ENCODE measurements at places on chromosomes 13 and 19.

- DNase-seq: no peak
These were observed 1.2 kb upstream of the CEACAM4 start for GRCh38 chr19:41627966-41628675.

GRCh38 chr19:7928334-7928706 is 2.4 kb upstream of the CTXN1 start:
- no peak for DNase-seq

DNA sequence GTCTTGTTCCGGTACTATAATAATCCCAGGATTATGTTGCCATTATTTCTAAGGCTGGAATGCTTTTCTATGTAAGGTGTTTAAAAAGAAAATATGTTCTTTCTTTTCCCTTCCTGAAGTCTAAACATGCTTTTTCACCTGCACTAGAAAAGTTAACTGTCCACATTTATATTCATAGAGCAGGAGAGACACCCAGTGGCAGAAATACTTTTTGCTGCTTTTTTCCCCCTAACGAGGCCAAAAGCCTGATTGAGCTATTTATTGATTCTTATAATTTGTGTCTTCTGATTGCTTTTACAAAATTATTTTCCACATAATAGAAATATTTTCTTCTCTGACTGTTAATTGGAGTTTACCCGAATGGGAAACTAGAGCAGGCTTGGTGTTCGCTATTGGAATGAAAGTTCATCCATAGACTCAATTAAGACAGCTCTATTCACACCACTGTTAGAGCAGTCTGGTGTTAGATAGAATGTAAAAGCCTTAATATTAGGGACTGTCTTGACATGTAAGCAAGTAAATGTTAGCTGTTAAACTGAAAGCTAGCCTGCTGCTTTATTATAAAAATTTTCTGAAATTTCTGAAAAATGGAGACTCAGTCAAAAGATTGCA is 15.8 kb downstream of the GPR180 start:
- no peak for DNase-seq

DNA sequence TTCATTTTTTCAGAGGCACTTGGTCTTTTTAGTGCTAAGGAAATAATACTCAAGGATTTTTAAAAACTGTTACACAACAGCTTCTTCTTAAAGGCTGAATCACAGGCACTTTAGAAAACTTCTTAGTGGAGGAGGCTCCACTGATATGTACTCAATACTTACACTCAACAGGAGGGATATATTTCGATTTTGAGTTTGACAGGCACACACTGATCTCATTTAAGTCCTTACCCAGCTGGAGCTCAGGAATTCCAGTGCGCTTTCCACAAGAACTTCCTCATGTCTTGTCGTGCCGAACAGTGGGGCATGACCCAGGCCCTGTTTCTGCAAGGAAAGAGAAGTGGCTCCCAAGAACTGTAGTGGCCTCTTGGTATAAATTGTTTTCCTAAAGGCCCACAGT is 103.8 kb downstream of the RGCC start:
- DNase-seq: peak; percentile 48

GRCh38 chr13:99287551-99287950 is 19.6 kb downstream of the GPR183 start:
- DNase-seq: no peak

- DNase-seq: no peak
These were observed 546.7 kb downstream of the RFC3 start for GRCh38 chr13:34364633-34365032.

- no peak for DNase-seq
These were observed 131.5 kb upstream of the SPACA7 start for GRCh38 chr13:112244495-112245177.

DNA sequence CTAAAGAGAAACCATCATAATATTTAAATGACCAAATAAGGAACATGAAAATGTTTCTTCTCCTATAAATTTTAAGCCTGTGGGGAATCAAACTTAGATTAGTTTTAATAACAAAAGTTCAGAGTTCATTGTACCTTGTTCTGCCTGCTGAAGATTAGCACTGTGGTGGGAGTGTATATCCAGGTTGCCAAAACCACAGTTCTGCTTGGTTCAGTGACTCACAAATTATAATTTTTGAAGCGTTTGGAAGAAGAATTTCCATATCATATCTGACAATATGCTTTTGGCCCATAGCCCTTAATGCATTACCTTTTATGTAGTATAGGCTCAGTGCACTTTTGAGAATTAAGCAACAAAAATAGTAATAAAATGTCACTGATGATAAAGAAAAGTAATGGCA is 545.2 kb downstream of the GPC6 start:
- DNase-seq: peak; percentile 52

DNA sequence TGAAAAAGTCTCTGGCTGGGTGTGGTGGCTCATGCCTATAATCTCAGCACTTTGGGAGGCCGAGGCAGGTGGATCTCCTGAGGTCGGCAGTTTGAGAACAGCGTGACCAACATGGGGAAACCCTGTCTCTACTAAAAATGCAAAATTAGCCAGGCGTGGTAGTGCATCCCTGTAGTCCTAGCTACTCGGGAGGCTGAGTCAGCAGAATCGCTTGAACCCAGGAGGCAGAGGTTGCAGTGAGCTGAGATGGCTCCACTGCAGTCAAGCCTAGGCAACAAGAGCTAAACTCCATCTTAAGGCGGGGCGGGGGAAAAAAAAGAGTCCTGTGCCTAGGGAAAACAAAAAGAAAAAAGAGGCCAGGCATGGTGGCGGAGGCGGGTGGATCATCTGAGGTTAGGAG is 2.2 kb downstream of the ZNF43 start:
- DNase-seq: no peak

DNA sequence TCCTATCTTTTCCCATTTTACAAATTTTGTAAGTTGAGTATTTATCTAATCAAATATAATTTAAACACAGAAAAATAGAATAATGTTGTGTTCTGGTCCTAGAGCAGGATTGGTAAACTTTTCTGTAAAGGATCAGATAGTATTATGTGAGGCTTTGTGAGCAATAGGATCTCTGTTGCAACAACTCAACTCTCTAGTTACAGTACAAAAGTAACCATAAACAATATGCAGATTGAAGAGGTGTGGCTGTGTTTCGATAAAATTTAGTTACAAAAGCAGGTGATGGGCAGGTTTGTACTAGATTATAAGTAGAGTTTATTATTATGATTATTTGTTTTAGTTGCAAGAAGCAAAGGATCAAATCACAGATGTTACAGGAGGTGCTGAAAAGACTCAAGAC is 15.2 kb upstream of the C1QTNF9B start:
- no peak for DNase-seq

GRCh38 chr13:99269627-99270241 is 11.6 kb upstream of the GPR18 start:
- peak; percentile 63 for DNase-seq

DNA sequence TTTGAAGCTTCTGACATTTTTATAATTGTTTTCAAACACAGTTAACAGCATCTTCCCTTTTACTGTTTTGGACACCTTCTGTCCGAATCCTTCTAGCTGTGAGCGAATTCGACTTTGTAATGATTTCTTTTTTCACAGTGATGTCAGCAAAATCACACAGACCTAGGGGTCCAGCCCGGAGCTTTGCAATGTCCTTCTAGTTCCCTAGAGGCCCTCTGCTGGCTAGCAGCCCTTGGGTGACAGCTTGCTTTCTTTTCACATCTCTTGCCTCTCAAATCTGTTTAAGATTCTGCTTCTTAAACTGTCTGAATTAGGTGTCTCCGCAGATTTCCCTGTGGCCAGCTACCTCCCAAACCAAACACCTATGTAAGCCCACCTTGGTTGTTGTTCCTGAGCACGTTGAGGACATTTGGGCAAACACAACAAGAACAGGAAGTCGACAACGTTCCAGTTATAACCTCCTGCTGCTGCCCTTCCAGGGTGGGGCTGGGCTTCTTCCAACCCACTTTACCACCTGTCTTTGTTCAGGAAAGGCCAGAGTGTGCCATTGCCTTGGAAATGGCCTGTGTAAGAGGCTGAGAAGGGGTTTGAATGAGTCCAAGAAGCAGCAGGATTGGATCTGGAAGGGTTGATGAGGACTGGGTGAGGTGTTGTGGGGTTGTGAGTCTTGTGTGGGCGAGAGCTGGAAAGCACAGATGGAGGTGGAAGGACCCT is 123.1 kb downstream of the ATP8A2 start:
- no peak for DNase-seq

GRCh38 chr13:106367361-106367971 is 168.0 kb downstream of the EFNB2 start:
- no peak for DNase-seq

DNA sequence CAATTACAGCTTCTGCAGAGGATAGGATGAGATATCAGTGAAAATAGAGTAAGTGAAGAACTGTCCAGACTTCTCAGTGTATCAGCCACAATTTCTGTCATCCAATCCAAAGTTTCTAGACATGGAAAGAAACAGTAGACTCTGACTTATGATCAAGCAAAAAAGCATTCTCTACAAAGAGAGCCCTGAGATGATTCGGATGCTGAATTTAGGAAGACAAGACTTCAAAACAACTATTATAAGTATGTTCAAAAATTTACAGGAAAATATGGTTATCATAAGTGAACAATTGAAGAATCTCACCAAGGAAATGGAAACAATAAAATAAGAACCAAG is 238.2 kb upstream of the IRS2 start:
- no peak for DNase-seq

DNA sequence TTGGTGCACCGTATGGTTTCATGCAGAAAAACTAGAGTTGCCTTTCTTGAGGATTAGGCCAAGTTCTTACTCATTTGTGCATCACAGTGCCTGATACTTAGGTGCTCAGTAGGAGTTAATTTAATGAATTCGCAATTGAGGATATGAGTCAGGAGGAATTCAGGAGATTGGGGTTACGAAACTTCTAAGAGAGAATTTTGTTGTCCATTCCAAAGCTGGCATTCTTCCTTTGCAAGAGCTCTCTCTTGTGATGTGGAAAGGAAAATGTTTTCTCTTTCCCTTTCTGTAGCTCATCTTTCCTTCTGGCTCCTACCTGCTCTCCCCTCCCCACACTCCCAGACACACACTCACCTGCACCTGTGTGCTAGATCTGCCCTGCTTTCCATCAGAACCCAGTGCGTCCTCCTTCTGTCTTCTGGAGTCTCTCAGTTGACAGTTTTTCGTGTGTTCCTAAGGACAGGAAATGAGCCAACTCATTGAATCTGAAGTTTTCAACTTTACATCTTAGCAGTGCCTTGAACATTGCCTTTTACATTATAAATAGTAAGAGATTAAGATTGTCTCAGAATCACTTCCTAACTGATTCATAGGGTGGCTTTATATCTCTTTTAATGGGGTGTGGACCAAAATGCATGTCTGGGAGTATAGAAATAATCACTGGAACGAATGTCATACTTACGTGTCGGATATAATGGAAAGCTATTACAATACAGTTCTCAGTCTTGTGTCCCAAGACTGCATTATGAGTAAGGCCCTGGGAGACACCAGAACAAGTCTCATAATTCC is 19.7 kb upstream of the ERCC5 start:
- DNase-seq: peak; percentile 94

DNA sequence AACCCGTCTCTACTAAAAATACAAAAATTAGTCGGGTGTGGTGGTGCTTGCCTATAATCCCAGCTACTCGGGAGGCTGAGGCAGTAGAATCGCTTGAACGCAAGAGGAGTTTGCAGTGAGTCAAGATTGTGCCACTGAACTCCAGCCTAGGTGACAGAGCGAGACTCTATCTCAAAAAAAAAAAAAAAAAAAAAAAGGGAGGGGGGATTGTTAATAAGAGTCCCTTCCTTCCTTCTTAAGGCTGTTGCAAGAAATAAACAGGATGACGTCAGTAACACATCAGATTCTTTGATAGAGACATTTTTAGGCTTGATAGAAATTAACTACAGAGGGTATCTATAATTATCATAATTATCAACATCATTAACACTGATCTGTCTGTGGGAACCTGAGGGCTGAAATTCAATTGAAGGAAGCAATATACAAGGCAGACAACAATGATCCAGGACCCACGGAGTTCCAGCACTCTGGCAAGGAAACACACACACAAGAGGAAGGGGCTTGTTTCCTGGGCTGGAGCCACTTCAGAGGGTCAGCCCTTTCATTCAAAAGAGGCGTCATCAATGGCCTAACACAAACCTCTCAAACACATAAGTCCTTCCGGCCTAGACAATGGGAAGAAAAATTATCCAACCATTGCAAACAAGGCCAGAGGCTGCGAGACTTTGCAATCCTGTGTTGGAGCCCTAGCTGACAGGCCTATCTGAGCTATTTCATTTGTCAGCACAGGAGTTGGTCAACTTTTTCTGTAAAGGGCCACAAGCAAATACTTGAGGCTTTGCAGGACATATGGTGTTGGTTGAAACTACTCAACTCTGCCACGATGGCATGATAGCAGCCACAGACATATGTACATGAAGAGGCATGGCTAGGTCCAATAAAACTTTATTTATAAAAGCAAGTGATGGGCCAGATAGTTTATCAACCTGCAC is 105.2 kb downstream of the INSR start:
- no peak for DNase-seq

- no peak for DNase-seq
These were observed 8.1 kb upstream of the THSD1 start for GRCh38 chr13:52414051-52414450.

GRCh38 chr13:111184458-111185401 is 69.6 kb downstream of the ARHGEF7 start:
- no peak for DNase-seq

DNA sequence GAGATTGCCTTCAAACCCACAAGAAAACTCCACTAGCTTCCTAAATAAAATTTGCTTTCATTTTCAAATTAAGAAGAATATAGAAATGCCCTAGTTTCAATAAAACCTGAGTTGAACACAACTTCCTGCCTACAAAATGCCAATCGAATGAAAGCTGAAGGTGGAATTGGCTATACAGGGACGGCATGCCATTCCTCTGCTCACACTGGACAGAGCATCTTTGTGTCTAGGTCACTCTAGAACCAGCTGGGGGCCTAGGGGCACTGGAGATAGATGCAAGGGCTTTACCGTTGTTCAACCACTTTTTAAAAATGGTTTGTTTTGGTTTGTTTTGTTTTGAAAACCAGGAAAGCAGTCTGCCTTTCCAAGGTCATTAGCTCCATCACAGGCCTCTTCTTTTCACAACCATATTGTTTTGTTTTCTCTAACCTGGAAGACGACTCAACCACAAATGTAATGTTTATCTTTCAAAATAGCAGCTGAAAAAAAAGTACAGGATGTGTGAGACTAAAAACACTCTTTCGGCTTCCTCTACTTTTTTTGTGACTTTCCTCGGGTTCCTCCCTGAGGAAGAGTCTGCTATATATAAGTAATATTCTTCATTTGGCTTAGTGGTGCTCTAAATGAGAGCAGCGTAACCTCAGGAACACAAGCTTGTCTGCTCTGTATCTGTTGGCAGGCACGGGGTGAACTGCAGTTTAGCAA is 11.9 kb upstream of the ITM2B start:
- DNase-seq: no peak

GRCh38 chr13:36135876-36136275 is 4.7 kb upstream of the DCLK1 start:
- no peak for DNase-seq

- DNase-seq: peak; percentile 41
These were observed 1165.3 kb downstream of the EFNB2 start for GRCh38 chr13:105370011-105370650.

GRCh38 chr19:42433503-42434260 is 6.5 kb upstream of the LIPE start:
- peak; percentile 13 for DNase-seq

GRCh38 chr19:22625266-22626035 is 8.7 kb upstream of the ZNF492 start:
- no peak for DNase-seq

GRCh38 chr13:46181840-46182490 is at the start of gene LCP1:
TSS of gene LCP1 (minus strand) at chr13:46182177. CDS start at chr13:46159662, 22,515 bp downstream.
- no peak for DNase-seq

- DNase-seq: no peak
These were observed 5.2 kb upstream of the OR7A5 start for GRCh38 chr19:14840206-14840605.

GRCh38 chr19:13195678-13196077 is 45.5 kb downstream of the IER2 start:
- no peak for DNase-seq

GRCh38 chr13:63636316-63636993 is 2220.8 kb upstream of the PCDH20 start:
- no peak for DNase-seq
